Head of caudate nucleus (tissue), 42 donors: ENCODE measurements at places on chromosomes 16 and 17.
A peak's percentile ranks its signal among the peaks of the same experiment; 100 is the strongest.

GRCh38 chr17:37167756-37168155, 208.0 kb upstream of the C17orf78 start:
- no peak for DNase-seq

DNA sequence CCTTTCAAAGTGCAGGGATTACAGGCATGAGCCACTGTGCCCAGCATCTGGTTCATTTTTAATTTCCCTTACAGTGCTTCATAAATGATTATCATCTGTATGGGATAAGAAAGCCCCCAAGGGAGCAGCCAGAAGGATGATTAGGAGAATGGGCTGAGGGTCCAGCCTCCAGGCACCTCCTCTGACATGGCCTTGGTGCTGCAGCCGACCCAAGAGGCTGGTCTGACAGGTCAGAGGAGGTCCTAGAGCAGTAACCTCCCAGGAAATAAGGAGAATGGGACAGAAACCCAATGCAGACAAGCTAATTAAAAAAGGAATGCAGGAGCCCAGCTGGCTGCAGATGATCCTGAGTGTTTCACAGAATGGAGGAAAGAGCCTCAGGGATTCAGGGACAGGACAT, 29.0 kb downstream of the MRC2 start:
- no peak for DNase-seq

GRCh38 chr16:28188085-28188916, 23.5 kb downstream of the XPO6 start:
- DNase-seq = no peak

DNA sequence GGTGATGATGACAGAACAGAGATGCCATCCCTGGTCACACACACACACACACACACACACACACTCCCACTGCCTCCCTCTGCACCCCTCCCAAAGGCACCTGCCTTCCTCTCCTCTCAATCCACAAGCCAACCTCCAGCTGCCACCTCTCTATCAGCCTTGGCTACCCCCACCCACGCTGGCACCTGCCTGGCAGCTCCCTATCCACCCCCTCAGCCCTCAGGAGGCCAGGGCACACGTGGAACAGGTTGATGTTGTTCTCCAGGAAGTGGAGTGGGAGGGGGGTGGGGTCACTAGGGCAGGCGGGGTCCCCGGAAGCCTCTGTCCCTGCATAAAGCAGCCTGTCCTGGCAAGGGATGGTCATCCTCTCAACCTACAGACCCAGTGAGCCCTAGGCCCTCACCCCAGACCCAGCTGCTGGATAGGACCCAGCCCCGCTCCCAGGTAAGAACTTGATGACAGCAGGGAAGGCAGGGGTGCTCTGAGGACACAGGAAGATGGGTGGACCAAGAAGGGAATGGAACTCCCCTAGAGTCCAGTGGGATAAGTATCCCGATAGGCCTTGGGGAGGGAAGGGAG, at the start of gene GSDMA:
Gene GSDMA (plus strand): TSS at position 363 of the 579 bp plus-strand sequence. CDS start 2,684 bp downstream, outside the sequence.
- no peak for DNase-seq

- no peak for DNase-seq
Measured at GRCh38 chr16:71350821-71351557, 7.5 kb upstream of the CALB2 start.

DNA sequence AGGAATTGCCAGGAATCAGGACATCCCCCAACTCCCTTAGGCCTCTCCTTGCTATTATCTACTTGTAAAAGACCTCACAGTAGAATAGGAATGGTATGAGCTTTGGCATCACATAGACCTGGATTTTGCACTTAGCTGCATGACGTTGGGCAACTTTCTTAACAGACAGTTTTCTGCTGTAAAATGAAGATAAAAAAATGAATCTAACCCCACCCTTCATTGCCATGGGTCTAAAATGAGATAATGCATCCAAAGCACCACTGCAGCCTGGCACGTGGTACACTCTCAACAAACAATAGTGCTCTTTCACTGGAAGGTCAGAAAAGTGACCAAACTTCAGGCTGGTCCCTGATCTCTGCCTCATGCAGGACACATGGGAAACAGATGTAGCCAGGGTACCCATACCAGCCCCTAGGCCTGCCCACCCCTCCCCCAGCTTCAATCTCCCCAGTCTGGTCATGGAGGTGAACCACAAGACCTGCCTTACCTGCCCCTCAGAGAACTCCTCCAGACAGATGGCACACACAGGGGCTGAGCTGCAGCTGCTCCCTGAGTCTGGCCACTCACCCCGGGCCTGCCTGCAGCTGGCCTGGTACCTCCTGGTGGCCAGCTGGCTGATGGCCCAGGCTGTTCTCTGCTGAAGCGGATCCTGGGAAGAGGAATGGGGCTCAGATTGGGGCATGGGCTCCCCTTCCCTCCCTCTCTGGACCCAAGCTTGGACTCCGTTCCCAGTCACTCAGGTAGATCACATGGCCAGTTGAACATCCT, 8.5 kb upstream of the SUPT4H1 start:
- DNase-seq = no peak

DNA sequence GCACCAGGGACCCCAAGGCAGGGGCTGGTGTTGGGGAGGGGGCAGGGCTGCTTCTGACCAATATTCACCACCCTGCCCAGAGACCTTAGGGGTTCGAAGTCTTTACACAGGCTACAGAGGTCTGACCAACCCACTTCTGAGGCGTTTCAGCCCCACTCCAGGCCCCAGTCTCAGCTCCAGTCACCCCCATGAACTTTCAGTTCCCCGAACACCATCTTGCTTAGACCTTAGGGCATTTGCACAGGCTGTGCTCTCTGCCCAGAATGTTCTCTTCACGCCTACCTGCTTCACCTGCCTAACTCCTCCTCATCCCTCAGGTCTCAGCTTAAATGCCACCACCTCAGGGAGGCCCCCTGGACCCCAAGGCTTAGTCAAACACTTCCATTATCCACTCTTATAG, 25.8 kb upstream of the CPNE2 start:
- DNase-seq = no peak

- DNase-seq = no peak
Measured at GRCh38 chr16:53235851-53236250, 181.1 kb downstream of the CHD9 start.

- peak; percentile 26 for DNase-seq
Measured at GRCh38 chr17:38333635-38334295, 10.0 kb downstream of the GPR179 start.

- DNase-seq = peak; percentile 66
Measured at GRCh38 chr16:14307527-14308367, 236.6 kb downstream of the MRTFB start.

- no peak for DNase-seq
Measured at GRCh38 chr16:90008708-90009145, 10.5 kb downstream of the DBNDD1 start.

DNA sequence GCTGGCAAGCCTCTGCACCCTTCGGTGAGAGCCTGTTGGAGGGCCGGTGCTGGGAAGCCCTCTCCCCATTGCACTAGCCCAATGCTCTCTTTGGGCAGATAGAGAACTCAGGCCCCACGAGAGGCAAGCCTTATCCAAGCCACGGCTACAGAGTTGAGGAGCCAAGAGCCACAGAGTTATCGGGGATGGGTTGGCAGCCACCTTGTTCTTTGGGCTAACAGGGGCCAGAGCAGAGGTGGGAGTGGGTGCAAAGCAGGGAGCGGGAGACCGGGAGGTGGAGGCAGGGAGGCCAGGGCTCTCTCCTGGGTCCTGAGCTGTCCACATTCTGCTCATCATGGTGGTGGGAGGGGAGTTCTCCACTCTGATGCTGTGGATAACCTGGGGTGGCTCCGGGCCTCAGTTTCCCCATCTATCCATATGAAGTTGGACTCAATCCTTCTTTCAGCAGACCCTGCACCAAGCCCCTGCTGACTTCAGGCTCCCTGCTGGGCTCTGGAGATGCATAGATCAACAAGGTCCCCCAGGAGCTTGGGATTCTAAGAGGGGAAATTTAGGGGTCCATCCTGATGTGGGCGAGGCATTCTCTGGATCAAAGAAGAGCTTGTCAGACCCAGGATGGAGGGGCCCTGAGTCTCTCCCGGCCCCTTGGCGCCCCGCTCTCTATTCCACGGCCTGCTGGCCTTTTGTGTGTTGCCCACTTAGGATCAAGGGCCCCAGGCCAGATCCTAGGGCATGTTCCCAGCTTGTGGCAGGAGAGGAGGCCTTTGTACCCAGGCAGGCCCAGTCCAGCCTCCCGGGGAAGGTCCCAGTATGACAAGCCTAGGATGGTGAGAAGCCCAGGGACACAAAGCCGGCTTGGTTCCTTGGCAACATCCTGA, 557 bp upstream of the CX3CL1 start:
- DNase-seq = no peak

DNA sequence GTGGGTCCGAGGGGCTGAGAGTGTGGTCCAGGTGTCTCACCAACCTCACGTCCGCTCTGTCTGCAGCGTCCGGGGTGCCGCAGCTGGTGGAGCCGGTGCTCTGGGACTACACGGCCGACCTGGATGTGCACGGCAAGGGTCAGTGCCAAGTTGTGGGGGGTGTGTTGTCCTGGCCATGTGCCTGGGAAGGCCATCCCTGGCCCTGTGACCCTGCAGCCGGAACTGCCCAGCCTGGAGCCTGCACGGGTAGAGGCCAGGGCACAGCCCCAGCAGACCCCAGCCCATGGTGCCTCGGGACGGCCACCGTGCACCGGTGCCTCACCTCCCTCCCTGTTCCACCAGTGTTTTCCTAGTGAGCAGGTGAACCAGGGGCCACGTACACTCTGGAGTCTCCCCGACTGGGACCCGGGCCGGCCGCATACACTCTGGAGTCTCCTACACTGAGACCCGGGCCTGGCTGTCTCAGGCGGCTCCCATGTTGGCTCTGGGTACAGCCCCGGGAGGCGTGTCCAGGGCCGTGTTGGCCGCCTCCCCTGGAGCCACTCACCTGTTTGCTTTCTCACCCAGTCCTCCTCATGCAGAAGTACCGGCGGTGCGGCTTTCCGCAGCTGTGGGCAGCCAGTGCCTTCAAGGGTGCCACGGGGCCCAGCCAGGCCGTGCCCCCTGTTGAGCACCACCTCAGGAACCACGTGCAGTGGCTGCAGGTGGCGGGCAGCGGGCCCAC, 13.8 kb downstream of the CYBC1 start:
- DNase-seq = no peak

- no peak for DNase-seq
Measured at GRCh38 chr16:86457501-86458148, 52.7 kb upstream of the FOXF1 start.

DNA sequence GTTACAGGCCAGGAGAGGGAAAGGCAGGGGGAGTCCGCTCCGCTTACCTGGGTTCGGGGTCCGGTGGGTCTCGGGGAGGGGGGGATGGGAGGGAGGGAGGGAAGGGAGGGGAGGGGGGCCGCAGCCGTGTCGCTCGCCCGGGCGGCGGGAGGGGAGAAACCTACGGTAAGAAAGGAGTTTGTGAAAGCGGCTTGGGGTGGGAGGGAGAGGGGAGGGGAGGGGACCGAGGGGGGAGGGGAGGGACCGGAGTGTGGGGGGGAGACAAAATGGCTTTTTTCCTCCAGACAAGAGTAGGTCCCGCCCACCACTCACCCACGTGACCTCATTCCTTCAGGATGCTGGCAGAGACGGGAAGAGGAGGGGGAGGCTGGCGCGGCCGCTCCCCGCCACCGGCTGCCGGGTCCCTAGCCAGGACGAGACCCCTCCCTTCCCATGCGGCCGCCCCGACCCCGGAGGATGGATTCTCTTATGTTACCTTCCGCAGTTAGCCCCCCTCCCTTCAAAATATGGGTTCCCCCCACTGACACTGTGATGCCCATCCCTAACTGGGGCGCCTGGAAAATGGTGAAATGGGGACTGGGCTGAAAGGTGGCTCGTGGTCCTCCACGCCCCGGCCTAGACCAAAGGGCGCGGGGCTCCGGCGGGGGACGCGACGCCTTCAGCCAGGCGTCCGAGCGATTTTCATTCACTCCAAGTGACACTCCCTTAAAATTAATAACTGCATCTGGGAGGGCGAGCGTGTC, at the start of gene PCGF2:
Gene PCGF2 (minus strand): TSS at position 188 of the 743 bp plus-strand sequence. CDS start 7,934 bp downstream, outside the sequence.
- DNase-seq = peak; percentile 92

DNA sequence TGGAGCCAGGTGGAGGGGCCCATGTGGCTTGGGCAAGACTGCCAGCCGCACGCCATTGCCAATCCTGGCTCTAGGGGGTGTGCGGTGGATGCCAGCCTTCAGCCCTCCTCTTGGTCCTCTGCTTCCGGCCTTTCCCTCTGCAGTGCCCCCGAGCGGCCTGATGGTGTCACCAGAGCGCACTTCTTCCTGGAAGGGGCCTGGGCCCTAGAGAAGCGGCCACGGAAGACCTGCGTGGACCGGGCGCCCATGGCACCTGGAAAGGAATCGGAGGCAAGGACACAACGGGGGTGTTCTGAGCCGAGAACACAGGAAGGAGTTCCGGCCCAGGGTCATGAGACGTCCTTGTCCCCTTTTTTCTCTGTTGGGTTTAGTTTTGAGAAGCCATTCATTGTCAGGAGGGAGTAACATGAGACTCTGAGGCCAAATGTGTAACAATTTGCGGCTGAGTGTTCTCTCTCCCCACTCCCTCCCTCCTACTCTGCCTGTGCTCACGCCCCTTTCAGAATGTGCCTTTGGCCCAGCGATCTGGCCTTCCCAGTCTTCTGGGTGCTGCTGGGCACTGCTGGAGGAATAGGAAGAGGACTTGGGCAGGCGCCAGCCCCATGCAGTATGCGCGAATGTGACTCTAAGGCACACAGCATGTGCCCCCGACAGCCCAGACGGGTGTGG, 92.8 kb downstream of the IRX3 start:
- DNase-seq = peak; percentile 44

GRCh38 chr16:8721336-8722024, 47.1 kb downstream of the ABAT start:
- DNase-seq = no peak

DNA sequence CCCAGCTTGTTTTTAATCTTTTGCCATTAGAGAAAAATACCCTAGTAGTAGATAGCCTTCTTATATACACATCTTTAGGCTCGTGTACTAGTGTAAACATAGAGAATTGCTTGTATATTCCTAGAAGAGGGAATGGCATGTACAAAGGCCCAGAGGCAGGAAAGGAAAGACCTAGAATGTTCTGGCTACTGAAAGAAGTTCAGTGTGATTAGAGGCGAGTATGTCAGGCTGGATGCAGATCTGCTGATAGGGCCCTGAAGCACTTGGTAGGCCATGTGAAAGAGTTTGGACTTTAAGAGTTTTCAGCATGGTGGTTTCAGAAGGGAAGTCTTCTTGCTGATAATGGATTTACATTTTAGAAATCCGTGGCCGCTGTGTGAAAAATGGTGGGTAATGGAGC, 17.4 kb downstream of the CTCF start:
- DNase-seq = no peak

- DNase-seq = no peak
Measured at GRCh38 chr16:88374736-88375135, 8.0 kb upstream of the ZNF469 start.

DNA sequence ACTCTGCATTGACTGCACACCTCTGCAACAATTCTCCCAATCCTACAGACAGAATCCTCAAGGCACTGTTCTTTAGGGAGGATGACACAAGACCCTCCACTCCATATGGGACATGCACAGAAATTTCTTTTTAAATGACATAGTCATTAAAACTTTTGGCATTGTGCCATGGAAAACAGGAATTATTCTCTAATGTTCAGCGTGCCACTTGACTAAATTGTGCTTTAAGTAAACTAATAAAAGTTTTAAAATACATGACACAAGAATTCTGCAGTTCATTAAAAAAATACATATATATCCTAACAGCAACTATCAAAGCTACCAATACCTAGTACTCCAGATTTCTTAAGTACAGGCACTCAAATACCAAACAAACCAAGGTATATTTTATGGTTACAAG, 16.0 kb downstream of the CEP112 start:
- no peak for DNase-seq
